Tibial artery (tissue), 4 donors: ENCODE measurements at places on chromosomes 2 and 18.

GRCh38 chr2:227939271-227940027 is 68.0 kb downstream of the DAW1 start:
- no peak for DNase-seq

- DNase-seq, result no peak
These were observed 119.5 kb upstream of the TLK1 start for GRCh38 chr2:171279983-171280790.

GRCh38 chr2:139911160-139911559 is 1131.0 kb upstream of the NXPH2 start:
- no peak for DNase-seq

DNA sequence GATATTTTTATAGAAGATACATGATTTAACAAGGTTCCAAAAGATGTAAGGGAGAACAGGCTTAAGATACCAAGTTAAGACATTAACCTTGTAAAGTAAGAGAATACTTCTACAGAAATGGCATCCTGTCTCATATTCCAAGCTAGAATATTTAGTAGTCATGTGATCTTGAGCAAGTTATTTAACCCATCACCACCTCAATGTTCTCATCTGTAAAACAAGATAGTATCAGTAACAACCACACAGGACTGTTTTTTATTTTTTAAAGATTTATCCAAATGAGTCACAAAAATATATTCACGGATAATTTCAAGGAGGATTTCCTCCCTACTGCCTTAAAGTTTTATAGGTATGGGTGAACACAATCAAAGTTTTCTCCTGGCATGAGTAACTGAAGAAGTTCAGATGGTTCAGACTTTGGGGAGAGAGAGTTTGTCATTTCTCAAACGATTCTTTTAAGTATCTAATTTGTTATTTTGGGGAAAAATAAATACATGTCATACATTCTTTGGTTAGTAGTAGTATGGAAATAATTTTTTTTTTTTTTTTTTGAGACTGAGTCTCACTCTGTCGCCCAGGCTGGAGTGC is 25.9 kb downstream of the ROCK1 start:
- DNase-seq, result no peak

DNA sequence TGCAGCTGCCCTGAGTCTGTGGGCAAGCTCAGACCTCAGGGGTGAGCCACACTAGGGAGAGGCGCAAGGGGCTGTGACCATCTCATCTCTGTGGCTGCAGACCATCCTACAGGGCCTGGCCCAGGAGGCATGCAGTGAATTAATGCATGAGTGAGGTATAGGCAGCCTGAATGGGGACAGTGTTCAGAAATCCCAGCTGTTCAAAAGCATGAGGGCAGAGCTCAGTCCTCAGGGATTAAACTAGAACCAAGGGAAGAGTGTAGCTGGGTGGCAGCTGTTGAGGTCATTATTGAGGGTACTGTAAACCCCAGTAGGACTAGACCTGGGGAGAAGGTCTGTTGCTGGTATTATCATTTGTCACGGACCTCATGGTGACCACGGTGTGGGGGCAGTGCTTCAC is 17.0 kb downstream of the TMEM177 start:
- no peak for DNase-seq

- no peak for DNase-seq
These were observed 153.5 kb upstream of the ALKAL2 start for GRCh38 chr2:441258-442022.

DNA sequence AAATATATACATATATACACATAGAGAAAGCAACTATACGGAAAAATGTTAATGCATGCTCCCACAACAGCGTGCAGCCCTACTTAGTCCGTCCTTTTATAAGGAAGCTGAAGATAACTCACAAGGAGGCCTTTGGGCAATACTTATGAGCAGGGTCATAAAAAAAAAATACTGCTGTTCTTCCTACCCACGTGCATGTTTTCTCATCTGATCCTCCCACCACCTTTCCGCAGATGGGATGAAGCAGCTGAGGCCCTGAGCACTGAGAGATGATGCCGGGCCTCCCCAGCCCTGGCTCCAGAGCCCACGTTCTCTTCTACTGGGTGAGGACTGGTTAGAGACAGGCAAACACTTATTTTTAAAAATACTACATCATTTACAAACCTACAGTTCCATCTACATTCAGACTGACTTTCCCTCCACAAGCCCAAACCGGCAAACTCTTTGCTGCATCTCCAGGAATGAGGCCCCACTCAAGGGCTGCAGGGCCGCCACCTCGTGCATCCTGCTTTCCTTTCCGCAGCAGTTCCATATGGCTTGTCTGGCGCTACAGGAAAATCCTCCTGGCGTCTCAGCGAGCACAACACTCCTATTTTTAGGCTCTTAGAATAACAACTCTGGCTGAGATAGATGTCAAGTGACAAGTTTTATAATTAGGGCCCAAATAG is 41.6 kb downstream of the TBC1D8 start:
- no peak for DNase-seq

DNA sequence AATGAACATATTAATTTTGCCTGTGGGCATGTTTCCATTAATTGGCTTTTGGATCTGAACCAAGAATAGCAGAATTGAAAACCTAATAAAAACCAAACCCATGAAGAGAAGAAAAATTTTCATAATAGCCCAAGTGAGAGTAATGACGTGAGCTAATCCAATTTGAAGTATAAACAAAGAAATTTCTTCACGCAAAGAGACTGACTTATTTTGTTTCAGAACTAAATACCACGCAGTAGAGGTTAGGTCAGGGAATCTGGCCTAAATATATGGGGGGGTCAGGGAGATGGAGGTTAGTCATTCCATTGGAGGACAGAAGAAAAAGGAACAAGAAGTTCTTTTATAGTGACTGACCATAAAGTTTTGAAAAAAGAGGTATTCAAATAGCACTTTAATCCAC is 94.1 kb upstream of the CYP1B1 start:
- DNase-seq, result no peak

- DNase-seq, result no peak
These were observed 63.2 kb upstream of the STK39 start for GRCh38 chr2:168310580-168310979.

- DNase-seq, result no peak
These were observed 22.7 kb upstream of the KCNG3 start for GRCh38 chr2:42516418-42516901.

- DNase-seq, result no peak
These were observed 15.7 kb downstream of the GRHL1 start for GRCh38 chr2:9967053-9967775.

- no peak for DNase-seq
These were observed 99.8 kb upstream of the PELI1 start for GRCh38 chr2:64244037-64244416.

DNA sequence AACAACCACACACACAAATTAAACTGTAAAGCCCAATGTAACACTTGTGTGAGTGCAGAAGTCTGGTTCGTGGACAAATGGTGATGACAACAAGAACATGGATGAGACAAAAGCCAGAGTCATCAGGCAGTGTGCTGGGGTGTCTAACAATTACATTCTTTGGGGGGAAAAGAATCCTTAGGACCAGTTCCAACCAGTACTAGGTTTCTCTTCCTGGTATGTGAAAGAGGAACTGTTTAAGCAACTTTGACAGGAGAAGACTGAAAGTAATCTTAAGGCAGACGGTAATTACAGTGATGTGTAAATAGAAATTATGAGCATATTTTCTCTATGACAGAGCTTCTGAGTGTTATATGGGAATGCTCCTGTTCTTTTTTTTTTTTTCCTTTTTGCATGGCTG is 133.4 kb downstream of the AFF3 start:
- DNase-seq, result no peak

- peak; percentile 69 for DNase-seq
These were observed 253.8 kb downstream of the TGIF1 start for GRCh38 chr18:3703732-3704176.

DNA sequence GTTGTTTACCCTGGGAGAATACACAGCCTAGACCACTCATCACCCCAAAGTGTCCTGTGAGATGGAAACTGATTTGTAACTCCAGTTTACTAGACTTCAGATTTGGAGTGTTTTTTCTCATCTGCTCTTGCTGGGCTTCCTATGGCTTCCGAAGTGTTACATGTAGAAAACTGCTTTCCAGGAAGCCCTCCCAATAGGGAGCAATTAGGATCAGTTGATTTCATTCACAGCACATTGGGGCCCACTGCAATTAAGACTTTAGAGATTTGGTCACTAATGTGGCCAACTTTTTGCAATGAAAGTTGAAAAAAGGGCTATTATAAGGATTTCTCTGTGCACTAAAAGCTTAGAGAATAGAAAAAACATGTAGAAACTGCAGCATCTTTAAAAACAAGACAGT is 656.6 kb upstream of the CHAC2 start:
- no peak for DNase-seq

- peak; percentile 62 for DNase-seq
These were observed 126.3 kb downstream of the HDAC4 start for GRCh38 chr2:239274391-239275043.

DNA sequence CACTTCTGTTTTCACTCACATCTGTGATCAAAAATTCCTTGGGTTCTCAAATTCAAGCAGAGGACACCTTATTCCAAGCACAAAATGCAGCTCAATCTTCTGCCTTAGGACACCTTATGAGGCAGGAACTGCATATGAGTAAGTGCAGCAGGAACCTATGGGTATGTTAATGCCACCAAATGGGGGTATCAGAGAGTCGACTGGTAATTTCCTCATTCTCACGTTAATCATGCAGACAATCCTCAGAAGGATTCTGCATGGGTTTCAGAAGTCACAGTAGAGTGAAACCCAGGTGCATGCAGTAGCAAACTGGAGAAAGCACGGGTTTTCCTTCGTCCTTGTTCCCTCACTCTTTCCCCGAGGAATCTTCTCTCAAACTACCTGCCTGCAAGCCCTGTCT is 452.8 kb downstream of the CBLN2 start:
- no peak for DNase-seq

- no peak for DNase-seq
These were observed 218.2 kb upstream of the RAB12 start for GRCh38 chr18:8391068-8391467.

GRCh38 chr2:28160986-28161425 is 231.7 kb upstream of the FOSL2 start:
- no peak for DNase-seq

DNA sequence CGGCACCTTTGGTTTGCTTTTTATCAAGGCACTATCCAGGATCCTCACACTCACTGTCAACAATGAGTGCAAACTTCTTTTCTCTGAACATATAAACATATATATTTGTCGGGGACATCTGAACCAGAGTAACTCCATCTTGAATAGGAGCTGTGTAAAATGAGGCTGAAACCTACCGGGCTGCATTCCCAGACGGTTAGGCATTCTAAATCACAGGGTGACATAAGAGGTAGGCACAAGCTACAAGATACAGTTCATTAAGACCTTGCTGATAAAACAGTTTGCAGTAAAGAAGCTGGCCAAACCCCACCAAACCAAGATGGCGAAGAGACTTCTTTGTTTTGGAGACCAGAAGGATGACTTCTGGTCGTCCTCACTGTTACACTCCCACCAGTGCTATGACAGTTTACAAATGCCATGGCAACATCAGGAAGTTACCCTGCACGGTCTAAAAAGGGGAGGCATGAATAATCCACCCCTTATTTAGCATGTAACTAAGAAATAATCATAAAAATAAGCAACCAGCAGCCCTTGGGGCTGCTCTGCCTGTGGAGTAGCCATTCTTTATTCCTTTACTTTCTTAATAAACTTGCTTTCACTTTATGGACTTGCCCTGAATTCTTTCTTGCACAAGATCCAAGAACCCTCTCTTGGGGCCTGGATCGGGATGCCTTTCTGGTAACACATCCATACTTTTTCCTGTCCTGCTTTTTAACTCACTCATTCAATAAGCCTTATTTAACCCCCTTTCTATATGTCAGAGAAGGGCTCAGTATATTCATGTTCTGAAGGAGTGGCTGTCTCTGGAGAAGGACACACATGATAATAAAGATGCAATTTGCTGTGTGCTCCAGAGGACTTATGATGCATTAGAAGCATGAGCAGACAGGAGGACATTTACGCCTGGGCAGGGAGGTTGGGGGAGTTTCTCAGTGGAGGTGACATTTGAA is 65.4 kb downstream of the TACR1 start:
- DNase-seq, result no peak

GRCh38 chr2:231891514-231891905 is 34.7 kb downstream of the NPPC start:
- DNase-seq, result no peak

DNA sequence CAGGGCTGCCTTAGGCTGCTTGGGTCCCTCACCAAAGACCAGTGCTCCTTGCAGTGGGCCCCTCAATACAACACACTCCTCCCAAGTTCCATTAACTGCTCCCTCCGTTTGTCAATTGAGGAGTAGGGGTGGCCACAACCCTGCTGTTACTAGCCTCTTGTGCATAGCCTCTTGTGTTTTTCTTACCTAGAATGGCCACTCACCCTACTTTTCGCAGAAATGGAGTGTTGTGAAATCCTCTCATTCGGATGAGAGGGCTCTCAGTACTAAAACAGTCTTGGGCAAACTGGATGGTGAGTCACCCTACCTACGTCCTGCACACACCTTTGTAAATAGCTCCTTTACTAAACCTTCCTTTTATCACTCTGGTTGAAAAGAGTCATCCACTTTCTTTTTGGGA is 253.9 kb downstream of the OSR1 start:
- no peak for DNase-seq

- DNase-seq, result no peak
These were observed 4.7 kb downstream of the ASB1 start for GRCh38 chr2:238431456-238431855.

DNA sequence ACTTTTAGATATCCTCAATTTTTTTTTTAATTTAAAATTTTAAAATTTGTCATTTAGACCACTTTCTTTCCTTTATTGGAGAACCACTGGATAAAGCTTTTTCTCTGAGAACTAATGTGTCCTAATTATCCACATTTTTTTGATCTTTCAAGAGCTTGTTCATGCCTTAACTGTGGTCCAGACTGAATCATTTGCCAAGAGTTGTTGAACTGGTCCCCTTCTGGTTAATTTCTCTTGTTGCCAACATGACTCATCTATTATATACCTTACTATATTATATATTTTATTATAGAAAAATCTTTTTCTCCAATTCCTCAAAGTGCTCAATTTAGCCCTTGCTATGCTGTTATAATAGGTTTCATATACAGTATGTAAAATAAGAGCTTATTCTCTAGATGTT is 53.1 kb upstream of the TMEM87B start:
- DNase-seq, result no peak

DNA sequence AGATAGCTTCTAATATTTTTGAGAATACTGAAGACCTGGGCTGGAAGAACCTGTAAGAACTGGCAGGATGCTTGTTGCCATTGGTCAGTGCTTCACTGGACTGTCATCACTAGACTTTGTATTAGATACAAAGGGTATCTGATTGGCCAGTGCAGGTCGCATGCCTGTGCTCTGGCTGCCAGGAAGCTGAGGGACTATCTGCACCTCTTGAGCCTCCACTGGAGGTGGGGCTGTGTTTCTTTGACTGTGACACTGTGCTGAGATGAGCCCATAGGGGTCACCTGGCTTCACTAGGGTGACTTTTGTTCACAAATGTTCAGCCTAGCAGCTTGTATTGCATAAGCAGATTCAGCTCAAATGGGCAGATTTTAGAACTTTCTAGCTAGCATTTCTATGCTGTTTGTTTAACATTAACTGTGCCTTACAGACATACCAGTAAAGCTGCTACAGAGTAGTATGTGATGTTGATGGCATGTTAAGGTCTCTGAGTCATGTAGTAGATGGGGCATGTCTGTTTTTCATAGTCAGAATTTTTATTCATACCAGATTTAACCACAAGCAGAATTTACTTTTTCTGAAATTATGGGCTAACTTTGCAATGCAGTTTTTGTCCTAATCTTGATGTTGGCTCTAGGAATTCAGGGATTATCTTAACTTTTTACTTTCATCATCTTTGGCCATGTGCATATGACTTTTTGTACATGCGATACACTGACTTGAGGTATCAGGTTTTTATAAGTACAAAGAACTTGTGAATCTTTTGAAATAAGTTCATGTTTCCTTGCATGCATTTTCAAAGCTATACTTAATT is 56.1 kb downstream of the RHBDD1 start:
- DNase-seq, result no peak
